A172 (cell line): ENCODE measurements at places on chromosomes 6 and 20.

- DNase-seq, result peak; percentile 30
These were observed 27.1 kb downstream of the RIPOR2 start for GRCh38 chr6:24908650-24909035.

DNA sequence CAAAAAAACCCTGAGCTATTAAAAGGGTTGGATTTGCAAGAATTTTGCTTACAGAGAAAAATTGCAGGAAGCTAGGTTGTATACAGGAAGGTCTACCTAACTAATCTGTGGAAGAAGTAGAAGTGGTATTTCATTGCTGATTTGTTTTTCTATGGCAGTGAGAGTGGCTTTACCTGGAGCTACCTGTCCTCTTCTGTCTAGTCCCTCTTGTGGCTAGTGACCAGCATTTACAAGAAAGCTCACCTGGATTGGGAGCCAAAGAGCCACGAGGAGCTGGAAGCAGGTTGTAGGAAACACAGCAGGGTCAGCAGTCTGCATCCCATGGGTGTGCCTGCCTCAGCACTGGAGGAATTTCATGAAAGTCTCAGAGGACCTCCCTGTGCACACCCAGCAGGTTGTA is 120.3 kb upstream of the RALGAPA2 start:
- no peak for DNase-seq

GRCh38 chr6:20811109-20811761 is 277.0 kb downstream of the CDKAL1 start:
- peak; percentile 92 for DNase-seq

- no peak for DNase-seq
These were observed 6.5 kb upstream of the SLC17A4 start for GRCh38 chr6:25748049-25748448.

DNA sequence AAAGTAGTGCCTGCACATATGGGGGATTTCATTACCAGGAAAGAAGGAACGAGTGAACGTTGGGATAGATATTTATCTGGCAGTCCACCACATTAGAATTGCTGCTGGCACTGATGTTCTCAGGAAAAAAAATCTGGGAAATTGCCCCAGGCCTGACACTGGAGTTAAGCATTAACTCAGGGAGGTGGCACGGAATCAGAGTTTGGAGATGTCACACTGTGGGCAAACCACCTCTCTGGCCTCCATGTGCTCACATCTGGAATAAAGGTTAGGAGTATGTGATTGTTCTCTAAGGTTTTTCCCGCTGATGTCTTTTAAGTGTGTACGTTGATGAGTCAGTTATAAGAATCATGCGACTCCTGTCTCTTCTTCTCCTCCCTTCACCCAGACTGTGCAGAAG is 7.9 kb downstream of the TGM3 start:
- DNase-seq, result no peak

DNA sequence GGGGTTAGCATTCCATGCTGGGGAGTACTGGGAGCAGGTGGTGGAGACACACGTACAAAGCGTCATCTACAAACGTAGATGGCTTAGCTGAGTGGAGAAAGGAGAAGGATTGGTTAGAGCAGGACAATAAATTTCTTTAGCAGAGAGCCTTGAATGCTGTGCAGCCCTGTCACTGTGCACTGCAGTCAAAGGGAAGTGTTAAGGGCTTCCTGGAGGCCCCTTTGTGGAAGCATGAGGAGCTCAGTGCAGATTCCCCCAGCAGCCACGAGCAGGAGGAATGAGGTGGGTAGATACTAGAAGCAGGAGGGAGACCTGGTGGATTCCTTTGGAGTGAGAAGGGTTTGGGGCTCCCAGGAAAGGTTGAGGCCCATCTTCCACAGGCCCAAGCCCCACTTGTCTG is 6.1 kb upstream of the TREML4 start:
- DNase-seq, result no peak

- DNase-seq, result no peak
These were observed 249.2 kb upstream of the MARCKS start for GRCh38 chr6:113607821-113608545.

DNA sequence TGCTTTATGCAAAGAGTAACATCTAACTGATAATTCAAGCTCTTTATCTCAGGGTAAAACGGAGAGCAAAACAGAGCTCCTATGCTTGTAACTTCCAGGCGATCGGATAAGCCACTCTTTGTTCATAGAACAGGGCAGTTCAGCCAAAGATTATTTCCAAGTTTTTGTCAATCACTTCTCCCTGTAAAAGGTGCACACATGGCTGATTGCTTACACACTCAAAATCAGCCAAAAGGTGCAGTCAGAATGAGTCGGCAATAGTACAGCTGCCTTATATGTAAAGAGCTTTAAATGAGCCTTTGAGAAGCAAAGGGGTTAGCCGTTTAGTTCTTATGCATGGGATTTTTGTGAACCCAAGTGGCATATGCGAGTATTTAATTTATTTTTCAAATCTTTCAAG is 449.6 kb upstream of the POU3F2 start:
- no peak for DNase-seq

DNA sequence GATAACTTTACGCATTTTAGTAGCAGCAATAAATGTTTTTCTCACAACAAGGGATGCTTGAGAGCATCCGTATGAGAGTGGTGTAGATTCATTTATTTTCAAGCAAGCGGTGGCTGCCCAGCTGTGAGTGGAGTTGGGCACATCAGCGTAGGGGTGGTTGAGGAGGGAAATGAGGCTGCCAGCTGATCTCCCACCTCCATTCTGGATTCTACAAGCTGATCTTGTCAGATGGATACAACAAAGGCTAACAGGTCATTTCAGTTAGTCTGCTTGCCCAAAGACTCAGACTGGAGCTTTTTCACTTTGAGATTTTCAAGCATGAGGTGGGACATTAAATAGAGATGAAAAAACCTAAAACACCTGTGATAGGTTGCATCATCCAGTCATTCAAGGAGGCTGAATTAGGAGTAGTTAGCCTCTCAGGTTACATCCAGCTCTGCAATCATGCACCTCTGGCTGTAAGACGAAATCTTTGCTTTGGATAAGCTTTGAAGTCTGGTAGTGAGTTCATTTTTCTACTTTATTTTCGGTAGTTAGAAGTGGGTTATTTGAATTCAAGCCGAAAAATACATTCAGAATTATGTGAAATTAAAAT is 1.9 kb upstream of the BACH2 start:
- no peak for DNase-seq
